ENCODE measurements at places on chromosomes 2 and 18.

DNA sequence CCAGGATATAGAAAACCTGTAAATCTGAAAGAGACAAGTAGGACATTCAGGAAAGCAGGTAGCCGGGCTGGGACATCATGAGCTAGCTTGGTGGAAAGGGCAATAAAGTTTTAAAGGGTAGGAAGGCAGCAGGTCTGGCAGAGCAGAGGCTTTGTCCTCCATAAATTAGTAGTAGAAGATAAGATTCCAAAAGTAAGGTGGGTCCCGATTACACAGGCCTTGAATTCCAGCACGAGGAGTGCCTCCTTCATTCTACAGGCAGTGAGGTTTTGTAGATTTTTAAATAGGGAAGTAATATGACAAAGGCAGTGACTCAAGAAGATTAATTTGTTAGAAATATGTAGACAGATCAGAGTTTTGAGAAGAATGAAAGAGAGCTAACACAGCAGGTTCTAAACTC is 160.7 kb downstream of the DTNB start:
- DNase-seq: no peak

DNA sequence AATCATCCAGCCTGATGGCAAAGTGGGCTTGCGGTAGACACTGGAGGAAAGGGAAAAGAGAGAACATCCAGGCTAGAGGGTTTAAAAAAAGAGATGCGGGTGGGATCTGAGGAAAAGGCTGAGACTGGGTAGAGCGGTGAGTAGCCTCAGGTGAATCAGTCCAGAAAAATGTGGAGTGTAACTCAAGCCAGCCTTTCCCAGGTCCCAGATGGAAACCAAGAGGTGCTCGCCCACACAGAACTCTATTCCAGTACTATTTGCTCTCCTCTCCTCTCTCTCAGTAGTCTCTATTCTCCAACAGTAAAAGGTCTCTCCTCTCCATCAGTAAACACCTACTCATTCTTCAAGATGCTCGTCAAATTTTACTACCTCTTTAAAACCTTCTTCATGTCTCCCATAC is 38.3 kb upstream of the NRP2 start:
- DNase-seq: no peak

- no peak for DNase-seq
These were observed 359.6 kb downstream of the NRXN1 start for GRCh38 chr2:50672282-50672681.

DNA sequence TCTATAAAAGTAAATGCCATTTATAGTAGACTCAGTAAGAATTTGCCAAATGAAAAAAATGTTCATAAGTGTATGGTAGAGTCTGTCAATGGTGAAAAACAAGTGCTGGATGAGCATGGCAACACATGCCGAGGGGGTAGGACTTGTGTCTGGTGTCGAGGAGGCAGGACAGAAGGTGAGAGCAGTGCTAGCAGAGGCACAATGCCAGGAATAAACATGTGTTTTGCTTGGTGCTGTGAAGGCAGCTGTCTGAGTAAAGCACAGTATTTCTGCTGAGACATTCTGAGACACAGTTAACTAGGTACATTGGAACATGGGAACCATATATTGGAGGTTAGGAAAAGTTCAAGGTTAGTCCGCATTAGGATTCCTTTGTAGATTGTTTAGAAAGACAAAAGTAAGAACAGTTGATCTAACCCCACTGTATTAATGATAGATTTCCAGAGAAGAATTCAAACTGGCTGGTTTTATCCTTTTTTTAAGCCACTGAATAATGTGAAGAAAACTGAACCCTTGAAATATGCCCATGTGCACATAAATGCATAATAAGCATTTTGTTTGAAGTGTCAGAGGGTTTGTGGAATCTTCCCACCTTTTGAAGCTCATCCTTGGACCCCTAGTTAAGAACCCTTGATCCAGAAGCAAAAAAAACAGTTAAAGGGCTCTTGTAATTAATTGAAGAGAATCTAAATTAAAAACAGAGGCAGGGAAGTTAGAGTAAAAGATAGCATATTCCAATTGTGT is 7.1 kb downstream of the RBM45 start:
- DNase-seq: no peak

GRCh38 chr18:9017167-9017904 is 85.2 kb upstream of the NDUFV2 start:
- DNase-seq: peak; percentile 87

- DNase-seq: no peak
These were observed 447.0 kb upstream of the ID2 start for GRCh38 chr2:8234757-8235374.

- DNase-seq: no peak
These were observed 756 bp upstream of the NAGK start for GRCh38 chr2:71067567-71068217.
